ENCODE measurements at places on chromosomes 13 and 19. TPM values are rescaled to one million over a fixed set of nuclear protein-coding genes. Genes with fewer than 3 reads are reported as not detected.

The CAPN12 gene
- polyA plus RNA-seq = 0.41 TPM

The MAP2K7 gene
- polyA plus RNA-seq = 26.3 TPM

The POLD1 gene
- 26.0 TPM for polyA plus RNA-seq

The ZNF253 gene
- polyA plus RNA-seq = 30.7 TPM

The ZNF714 gene
- 20.4 TPM for polyA plus RNA-seq

The BEST2 gene
- polyA plus RNA-seq = not detected

The ACOD1 gene
- not detected for polyA plus RNA-seq

The UBL3 gene
- 42.6 TPM for polyA plus RNA-seq

The TEX101 gene
- not detected for polyA plus RNA-seq

The LILRB5 gene
- polyA plus RNA-seq = 2.6 TPM

DNA sequence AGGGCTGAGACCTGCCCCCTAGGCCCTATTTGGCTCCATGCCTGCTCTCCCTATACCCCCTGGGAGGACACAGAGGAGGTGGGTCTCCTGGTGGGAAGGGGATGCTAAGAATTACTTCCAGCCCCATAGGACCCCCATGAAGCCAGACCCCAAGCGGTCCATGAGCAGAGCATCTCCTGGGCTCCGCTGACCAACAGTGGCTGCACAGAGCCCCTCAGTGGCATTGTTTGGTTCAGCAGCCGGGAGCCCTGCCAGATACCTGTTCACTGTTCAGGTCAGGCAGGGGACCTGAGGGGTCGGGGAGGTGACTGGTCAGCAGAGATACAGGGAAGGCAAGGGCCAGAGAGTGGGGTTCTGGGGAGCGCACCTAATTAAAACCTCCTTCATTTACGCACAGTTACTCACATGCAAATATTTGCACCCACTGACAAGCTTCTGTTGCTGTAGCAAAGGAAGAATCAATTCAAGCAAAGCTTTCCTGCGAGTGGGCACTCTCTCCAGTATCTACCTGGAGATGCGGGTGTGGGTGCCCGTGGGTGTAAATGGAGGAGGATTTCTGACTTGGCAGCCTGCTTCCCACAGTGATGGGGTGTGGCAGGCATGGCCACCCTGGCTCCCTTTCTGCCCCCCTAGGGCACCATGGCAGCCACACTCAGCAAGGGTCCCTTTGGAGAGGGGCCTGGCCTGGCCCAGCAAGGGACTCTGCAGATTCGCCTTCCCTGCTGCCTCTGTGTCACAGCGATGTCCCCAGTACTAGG, 83.5 kb downstream of the CHST8 start:
- no peak for DNase-seq

- DNase-seq = no peak
These were observed 89.3 kb downstream of the NUFIP1 start for GRCh38 chr13:44899967-44900366.

DNA sequence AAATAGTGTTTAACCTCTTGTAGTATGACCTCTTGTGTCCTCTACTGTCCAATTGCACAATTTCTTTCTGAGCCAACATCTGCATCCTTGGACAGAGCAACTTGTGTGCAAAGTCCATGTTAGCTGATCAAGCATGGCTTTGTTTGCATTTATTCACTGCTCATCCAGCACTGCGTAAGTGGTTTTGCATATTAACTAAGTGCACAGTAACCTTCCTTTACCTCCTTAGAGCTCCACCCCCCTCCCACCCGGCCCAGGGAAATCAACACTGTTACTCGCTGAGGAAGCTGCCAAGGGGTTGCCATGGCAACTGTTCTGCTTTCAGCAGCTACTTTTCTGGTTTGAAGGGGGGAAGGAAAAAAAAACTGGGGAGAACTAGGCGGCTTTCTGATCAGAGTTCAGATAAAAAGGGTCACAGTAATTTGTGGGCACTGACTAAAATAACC, 153.5 kb upstream of the KLF12 start:
- DNase-seq = no peak

DNA sequence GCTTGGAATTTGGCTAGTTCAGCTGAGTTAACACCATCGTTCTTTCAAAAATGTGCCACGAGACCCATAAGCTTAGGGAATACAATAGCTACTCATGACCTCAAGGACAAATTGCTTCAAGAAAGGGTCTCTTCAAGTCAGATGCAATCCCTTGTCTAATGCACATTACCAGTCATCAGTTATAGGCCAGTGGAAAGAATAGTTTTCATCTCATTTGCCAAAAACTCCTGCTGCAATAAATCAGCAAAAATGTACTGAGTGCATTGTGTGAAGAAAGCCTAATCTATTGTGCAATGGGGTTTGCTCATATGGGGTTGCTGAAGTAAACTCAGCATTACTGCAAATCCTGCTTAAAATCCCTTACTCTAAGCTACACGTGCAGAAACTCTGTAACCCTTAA, 208.3 kb upstream of the NBEA start:
- DNase-seq = no peak

DNA sequence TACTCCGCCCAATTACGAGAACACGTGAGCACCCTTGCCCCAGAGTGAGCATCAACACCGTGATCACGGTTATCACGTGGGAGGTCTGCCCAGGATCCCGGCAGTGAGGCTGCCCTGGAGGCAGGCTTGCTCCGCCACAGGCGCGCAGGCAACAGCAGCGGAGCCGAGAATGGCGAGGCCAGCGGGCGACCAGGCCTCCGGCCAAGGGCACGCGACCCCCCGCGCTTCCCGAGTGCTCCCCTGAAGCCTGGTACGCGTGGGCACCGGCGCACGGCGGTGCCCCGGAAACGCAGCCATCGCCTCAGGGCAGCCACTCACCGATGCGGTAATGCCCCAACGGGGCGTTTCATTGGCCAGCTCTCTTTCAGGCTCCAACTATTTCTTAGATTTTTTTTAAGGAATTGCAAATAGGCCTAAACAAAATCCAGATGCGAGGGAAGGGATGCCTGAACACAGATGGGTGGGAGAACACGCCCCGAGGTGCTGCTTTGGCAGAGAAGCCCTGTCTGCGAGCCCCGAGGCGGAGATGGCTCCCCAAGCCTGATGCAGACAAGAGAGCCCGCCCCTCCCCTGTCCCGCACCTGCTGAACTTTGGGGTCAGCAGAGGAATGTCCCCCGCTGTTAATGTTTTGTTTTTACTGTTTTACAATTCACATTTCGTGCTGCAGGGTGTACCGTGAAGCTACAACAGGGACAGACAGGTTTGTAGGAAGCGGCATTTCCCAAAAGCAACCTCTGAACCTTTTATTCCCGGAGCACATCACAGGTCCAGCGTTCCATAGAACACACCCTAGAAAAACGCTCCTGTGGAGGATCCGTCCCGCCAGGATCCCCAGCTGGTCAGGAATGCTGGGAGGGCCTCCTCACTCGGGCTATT, 132.7 kb downstream of the ZDHHC20 start:
- DNase-seq = no peak

DNA sequence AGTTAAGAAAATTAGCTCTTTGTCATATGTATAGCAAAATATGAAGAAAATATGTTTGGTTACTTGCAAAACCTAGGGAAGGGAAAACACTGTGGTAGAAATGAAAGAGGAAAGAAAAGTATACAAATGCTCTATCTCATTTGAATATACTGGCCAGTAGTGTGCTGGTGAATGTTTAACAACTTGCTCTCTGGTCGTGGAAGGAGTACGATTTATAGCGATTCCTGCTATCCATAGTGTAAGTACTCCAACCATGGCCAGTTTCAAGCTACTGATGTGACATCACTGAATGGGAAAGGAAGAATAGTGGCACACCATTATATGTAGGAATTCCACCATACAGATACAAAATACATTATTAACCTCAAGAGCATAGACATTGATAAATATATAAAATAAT, 9.3 kb downstream of the BORA start:
- no peak for DNase-seq

GRCh38 chr13:55245005-55245644, 1895.6 kb upstream of the PRR20A start:
- no peak for DNase-seq

GRCh38 chr19:44685877-44686276, 13.1 kb upstream of the CEACAM16 start:
- DNase-seq = no peak

GRCh38 chr19:2554856-2555255, 78.9 kb downstream of the GADD45B start:
- no peak for DNase-seq

GRCh38 chr19:16367261-16367683, 42.6 kb downstream of the KLF2 start:
- DNase-seq = no peak

GRCh38 chr13:75347925-75348324, 134.0 kb downstream of the TBC1D4 start:
- DNase-seq = no peak

GRCh38 chr13:110055089-110055488, 251.9 kb downstream of the COL4A1 start:
- no peak for DNase-seq

- no peak for DNase-seq
These were observed 3.5 kb upstream of the C19orf85 start for GRCh38 chr19:55468054-55468393.

GRCh38 chr13:33798023-33798422, 19.9 kb upstream of the RFC3 start:
- no peak for DNase-seq

DNA sequence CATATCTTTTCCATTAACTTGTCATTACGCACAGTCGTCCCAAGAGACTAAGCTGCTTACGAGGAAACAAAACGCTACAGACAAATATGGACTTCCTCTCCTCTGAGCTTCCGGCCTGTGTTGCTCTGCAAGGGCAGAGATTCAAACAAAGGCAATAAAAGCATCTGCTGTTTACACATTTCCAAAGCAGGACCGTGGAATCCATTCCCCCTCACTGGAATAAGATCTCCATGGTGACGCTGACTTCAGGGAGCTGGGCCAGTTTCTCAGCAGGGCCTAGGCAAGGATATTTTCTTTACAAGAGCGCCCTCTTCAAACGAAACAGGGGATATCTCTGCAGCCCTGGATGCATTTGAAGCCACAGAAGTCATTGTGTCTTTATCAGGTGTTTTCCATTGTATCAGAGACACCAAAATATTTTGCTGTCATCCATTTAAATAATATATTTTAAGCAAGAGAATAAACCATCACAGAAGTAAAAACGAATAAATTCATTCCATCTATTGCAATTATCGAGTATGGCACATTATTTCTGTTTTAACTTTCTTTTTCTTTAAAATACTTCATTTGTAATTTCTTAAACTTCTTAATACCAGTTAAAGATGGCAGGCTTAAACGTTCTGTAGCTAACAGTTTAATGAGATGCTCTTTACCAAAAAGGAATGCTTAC, 177.5 kb downstream of the DCLK1 start:
- peak; percentile 85 for DNase-seq

GRCh38 chr13:111586291-111586690, 265.8 kb downstream of the TEX29 start:
- DNase-seq = no peak

DNA sequence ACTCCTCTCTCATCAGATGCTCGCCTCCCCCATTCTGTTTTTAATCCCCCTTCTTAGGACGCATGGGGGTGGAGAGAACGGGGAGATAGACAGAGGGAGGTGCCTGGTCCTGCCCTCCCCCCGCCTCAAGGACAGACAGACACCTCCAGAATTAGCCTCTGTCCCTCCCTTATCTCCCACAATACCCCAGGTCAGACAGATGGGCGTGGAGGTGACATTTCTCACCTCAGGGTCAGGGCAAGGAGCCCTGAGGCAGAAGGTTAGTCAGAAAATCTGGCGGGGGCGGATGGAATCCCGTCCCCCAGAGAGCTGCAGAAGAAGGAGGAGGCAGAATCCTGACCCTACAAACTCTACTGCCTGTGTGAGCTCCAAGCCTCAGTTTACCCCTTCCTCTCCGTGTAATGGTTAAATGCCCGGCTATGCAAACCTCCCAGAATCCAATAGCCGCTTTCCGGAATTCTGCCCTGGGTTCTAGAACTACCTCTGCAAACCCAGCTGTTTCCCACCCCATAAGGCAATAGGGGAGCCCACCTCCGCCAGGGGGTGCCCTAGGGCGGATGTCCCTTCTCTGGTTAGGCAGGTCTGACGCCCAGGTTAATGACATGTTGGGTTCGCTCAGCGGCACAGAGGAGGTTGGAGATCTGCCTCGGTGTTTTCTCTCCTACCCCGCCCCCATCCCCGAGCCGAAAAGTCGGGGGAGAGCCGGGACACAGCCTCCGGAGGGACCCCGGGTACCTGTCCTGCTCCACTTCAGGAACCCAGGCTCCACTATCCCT, 900 bp downstream of the PPP1R13L start:
- no peak for DNase-seq

- peak; percentile 46 for DNase-seq
These were observed 106.8 kb downstream of the NHLRC3 start for GRCh38 chr13:39144941-39145533.

- no peak for DNase-seq
These were observed at the start of gene METTL21C for GRCh38 chr13:102694937-102695336. METTL21C (minus strand) TSS chr13:102695044; CDS start chr13:102694498, 546 bp downstream.

DNA sequence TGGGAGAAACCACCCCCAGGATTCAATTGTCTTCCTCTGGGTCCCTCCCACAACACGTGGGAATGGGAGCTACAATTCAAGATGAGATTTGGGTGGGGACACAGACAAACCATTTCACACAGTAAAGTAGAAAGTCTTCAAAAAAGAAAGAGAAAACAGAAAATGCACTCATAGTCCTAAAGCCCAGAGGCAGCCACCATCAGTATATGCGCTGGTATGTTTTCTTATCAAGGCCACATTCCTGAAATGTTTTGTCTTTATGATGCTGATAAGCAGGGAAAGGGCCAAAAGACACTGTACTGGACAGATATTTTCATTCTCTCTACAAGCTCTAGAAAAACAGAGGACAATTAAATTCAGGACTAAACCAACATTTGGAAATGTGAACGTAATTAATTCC, 375.8 kb upstream of the TSHZ3 start:
- no peak for DNase-seq

- no peak for DNase-seq
These were observed 7.0 kb downstream of the CUL4A start for GRCh38 chr13:113216254-113217048.

DNA sequence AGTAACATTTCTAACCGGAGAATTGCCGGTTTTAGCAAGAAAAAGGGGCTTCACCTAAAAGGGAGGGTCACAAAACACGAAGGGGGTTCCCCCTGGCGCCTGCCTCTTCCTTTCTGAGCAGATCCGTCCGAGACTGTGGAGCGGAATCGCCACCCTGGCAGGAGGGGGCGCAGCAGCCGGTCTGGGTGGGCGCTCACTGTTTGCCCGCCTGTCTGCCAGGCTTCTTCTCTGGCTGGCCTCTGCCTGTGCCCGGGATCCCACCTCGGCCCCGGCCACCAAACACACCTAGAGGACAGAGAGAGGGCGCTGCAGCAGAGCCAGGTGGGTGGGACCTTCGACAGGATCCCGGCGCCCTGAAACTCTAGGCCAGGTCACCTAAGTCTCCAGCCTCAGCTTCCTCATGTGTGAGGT, 15.6 kb downstream of the LSM4 start:
- no peak for DNase-seq

- DNase-seq = no peak
These were observed 93.9 kb downstream of the GADD45B start for GRCh38 chr19:2569596-2570465.

- no peak for DNase-seq
These were observed 67.0 kb downstream of the RYR1 start for GRCh38 chr19:38500450-38500849.

GRCh38 chr19:35959040-35959967, 23.1 kb downstream of the LRFN3 start:
- no peak for DNase-seq

DNA sequence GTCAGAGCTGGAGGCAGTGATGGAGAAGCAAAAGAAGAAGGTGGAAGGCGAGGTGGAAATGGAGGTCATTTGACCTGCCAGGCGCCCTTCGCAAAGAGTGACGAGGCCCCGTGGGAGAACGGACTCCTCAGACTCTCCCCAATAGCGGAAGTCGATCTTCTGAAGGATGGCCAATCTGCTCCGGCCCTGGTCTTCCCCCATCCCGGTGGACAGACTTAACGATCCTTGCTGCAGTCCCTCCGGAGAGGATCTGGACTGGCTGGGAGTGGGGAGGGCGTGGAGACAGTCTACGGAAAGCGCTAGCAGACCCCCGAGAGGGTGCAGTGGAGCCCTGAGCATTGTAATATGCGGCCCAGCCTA, 11.9 kb downstream of the EPS8L1 start:
- no peak for DNase-seq
